ENCODE measurements at places on chromosomes 2 and 18.
A peak's percentile ranks its signal among the peaks of the same experiment; 100 is the strongest.

GRCh38 chr2:206940546-206940945, 1.2 kb downstream of the CPO start:
- DNase-seq, result no peak

DNA sequence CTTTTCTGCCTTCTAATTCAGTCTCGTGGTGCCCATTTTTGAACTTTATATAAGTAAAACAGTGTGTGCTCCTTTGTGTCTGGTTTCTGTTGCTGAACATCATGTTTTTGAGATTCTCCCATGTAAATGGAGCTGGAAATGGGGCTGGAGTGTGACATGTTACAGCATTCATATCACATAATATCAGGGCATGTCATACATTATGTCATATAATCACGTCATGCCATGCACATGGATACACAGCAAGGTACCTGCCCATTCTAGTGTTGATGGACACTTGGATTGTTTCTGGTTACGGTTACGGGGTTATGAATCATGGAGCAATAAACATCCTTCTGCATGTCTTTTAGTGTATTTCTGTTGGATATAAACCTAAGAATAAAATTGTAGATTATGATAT, 117.1 kb upstream of the MYT1L start:
- no peak for DNase-seq

GRCh38 chr2:241271706-241272302, 43.7 kb downstream of the HDLBP start:
- peak; percentile 23 for DNase-seq

GRCh38 chr2:29954316-29954715, 32.9 kb upstream of the ALK start:
- DNase-seq, result no peak

DNA sequence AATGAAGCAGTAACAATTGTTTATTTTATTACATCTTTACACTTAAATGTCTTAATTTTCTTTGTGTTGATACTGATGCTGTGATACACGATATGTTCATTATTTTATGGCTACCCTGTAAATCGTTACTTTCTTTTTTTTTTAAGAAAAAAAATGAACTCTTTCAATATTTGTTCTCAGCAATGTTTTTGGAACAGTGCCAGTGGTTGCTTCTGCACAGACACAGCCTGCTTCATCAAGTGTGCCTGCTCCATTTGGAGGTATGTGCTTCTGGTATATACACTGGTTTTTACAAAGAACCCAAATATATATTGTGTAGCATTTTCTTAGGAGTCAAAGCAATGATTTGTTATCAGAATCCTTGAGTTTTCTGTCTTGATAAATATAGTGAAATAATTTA, 62.2 kb upstream of the SCYGR2 start:
- no peak for DNase-seq

DNA sequence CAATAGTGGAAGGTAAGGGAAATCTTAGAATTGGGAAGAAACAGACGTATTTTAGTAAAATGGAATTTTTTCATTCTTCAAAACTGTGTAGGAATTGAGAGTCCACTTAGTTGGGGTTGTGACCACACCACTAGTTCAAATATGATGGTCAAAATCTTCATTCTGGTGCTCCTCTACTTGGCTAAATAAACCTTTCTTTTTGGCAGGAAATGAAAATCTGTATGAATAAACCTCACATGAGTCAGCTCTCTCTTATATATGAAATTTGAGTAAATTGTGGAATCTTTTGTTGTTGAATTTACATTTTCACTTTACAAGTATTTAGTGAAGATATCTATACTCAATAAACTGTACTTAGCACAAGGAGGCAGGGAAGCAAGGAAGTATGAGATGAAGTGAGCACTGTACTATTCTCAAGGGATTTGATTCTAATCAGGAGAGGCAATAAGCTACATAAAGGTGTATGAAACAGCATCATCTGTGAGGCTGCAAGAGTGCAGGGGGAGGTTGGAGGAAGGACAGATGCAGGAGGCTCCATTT, 20.5 kb downstream of the IL18R1 start:
- DNase-seq, result no peak
